Endothelial cell of umbilical vein (primary cell): ENCODE measurements at places on chromosomes 2 and 18. TPM values are rescaled to one million over a fixed set of nuclear protein-coding genes. Genes with fewer than 3 reads are reported as not detected.
A peak's percentile ranks its signal among the peaks of the same experiment; 100 is the strongest.

- H3K4me3 ChIP-seq = no peak overlapping the region
- H3K27ac ChIP-seq = no peak overlapping the region
- no peaks in the 10 kb centered on the region for H3K36me3 ChIP-seq
- DNase-seq = peak; percentile 62
Measured at GRCh38 chr2:64203858-64204632, 59.8 kb upstream of the PELI1 start.

Gene TUBB6
- total RNA-seq = 440 and 449 TPM in 2 replicates

DNA sequence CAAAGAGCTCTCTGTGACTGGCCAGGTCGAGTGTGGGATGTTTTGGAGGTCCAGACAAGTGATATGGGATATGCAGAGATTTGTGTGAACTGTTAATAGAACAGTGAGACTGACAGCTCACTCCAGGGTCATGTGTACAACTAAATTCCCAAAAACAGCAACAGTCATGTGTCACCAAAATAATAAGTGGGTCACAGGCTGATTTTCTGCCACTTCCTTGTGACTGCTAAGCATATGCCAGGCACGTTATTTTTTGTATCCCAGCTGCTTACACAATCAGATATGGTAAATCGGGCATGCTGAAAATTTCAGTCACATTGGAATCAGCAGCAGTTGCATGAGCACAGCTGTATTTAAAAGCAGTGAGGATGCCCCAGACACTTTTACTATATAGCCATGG lies 198.7 kb downstream of the PTGR3 start:
- no peaks in the 10 kb centered on the region for H3K4me1 ChIP-seq
- no peaks in the 10 kb centered on the region for H3K27me3 ChIP-seq
- H3K27ac ChIP-seq = no peak overlapping the region
- DNase-seq = no peak

DNA sequence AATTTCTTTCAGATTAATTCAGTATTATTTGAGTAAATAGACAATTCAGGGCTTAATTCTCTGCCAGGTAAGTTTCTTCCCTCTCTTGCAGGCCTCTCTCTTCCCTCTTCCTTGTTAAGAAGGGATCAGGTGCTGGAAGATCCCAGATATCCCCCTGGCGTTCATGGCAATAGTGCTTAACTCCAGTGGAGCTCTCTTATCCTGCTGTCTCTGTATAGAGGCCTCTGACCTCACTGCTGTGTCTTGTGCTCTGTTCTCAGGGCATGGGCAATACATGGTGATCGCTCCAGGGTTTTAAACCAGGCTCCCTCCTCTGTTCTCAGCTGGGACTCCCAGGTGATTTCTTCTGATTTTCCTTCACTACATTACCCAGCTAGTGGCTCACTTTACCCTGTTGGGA lies 226.8 kb downstream of the MC4R start:
- H3K27ac ChIP-seq = no peak overlapping the region
- no peak for DNase-seq

- no peak for DNase-seq
- no peaks in the 10 kb centered on the region for H3K36me3 ChIP-seq
- no peaks in the 10 kb centered on the region for H3K4me1 ChIP-seq
- no peak overlapping the region for H3K4me3 ChIP-seq
Measured at GRCh38 chr2:113039158-113039557, 13.5 kb downstream of the IL36B start.

- no peak overlapping the region for H3K27ac ChIP-seq
- H3K27me3 ChIP-seq = no peaks in the 10 kb centered on the region
- DNase-seq = no peak
- no peaks in the 10 kb centered on the region for H3K4me1 ChIP-seq
- no peaks in the 10 kb centered on the region for H3K36me3 ChIP-seq
Measured at GRCh38 chr2:239625156-239625845, 224.5 kb upstream of the HDAC4 start.

DNA sequence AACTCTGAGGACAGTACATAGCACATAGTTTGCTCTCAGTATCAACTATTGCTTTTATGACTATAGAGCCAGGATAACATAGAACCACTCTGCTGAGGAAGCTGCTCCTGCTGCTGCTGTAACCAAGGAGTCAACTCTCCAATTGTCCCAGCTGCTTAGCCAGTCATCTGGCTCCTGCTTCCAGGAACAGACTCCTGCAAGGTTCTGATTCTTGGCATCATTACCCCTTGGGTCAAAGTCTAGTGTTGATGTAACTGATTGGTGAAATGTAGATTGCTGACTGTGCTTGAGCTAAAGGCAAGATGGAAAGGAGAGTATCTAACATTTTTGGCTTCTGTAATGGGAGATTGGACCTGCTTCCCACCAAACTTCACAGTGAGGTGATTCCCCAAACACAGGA lies 261.9 kb upstream of the FSHR start:
- no peaks in the 10 kb centered on the region for H3K36me3 ChIP-seq
- no peak overlapping the region for H3K4me3 ChIP-seq
- no peak for DNase-seq
- no peaks in the 10 kb centered on the region for H3K4me1 ChIP-seq

Gene TMEM178A
- total RNA-seq = 0.90 and 2.8 TPM in 2 replicates

Gene SMARCAL1
- 28.2 and 30.7 TPM in 2 replicates for total RNA-seq

Gene CDCA7
- 27.7 and 29.7 TPM in 2 replicates for total RNA-seq

Gene SLC9A4
- total RNA-seq = 0.07 TPM in 1 of 2 replicates, not detected in the other

DNA sequence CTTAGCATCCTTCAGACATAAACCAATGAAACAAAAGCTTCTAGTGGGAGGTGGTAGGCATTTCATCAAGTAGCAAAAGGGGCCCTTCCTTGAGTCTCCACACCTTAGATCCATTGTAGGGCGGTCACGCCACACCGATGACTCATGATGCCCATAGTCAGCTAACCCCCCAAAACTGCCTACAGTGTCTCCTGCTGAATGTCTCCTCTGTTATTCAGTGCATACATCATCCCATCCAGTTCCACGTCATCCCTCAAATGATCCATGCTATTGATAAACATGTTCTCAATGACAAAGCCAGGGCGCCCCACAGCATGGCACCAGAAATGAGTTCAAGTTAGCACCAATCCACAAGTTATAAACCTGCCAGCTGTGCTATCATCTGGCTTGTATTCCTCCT lies 57.4 kb upstream of the ACKR3 start:
- no peak for DNase-seq
- H3K27ac ChIP-seq = no peak overlapping the region
- no peak overlapping the region for H3K4me3 ChIP-seq
- no peaks in the 10 kb centered on the region for H3K27me3 ChIP-seq
- H3K36me3 ChIP-seq = no peaks in the 10 kb centered on the region

Gene RASGRP3
- 39.6 and 42.1 TPM in 2 replicates for total RNA-seq

Gene LIMS3
- total RNA-seq = 9.4 and 17.8 TPM in 2 replicates

- DNase-seq = no peak
- no peaks in the 10 kb centered on the region for H3K36me3 ChIP-seq
- peaks cover 12% of the 10 kb centered on the region for H3K27me3 ChIP-seq
- no peak overlapping the region for H3K4me3 ChIP-seq
- no peaks in the 10 kb centered on the region for H3K4me1 ChIP-seq
Measured at GRCh38 chr2:41894563-41895333, 153.1 kb upstream of the PKDCC start.

Gene SPIRE1
- total RNA-seq = 44.0 and 44.8 TPM in 2 replicates

Gene MREG
- 3.1 and 3.9 TPM in 2 replicates for total RNA-seq

- no peak overlapping the region for H3K4me3 ChIP-seq
- H3K27ac ChIP-seq = no peak overlapping the region
- H3K4me1 ChIP-seq = no peaks in the 10 kb centered on the region
- no peaks in the 10 kb centered on the region for H3K27me3 ChIP-seq
Measured at GRCh38 chr2:117536139-117536538, 278.4 kb upstream of the DDX18 start.

GRCh38 chr2:221554769-221555493 lies 17.2 kb downstream of the EPHA4 start:
- H3K4me1 ChIP-seq = no peaks in the 10 kb centered on the region
- no peak for DNase-seq
- no peaks in the 10 kb centered on the region for H3K27me3 ChIP-seq
- no peak overlapping the region for H3K4me3 ChIP-seq
- no peak overlapping the region for H3K27ac ChIP-seq

GRCh38 chr18:21463718-21464117 lies 136.8 kb downstream of the ESCO1 start:
- DNase-seq = no peak
- H3K27me3 ChIP-seq = no peaks in the 10 kb centered on the region
- H3K27ac ChIP-seq = no peak overlapping the region
- H3K4me1 ChIP-seq = no peaks in the 10 kb centered on the region
- no peaks in the 10 kb centered on the region for H3K36me3 ChIP-seq
- no peak overlapping the region for H3K4me3 ChIP-seq

Gene GAL3ST2
- total RNA-seq = 0.23 TPM in 1 of 2 replicates, not detected in the other

Gene MYO3B
- total RNA-seq = not detected in 2 replicates

Gene GRB14
- 2.7 and 10.3 TPM in 2 replicates for total RNA-seq
